ENCODE measurements at places on chromosomes 2 and 18.

DNA sequence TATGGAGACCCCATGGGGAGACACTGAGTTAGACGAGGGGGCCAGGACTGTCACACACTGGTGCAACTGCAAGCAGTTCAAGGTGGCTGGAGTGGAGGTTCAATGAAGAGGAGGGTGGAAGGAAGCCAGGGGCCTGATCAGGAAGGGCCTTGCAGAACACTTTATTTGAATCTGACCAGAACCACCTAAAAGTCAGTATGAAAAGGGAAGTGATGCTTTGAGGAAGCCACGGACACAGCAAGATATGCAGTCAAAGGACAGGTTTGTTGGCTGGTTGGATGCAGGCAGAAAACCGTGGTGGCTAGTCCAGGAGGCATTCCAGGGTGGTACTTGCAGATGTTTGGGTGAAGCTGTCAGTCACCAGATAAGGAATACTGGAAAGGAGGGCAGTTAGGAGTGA is 3.5 kb upstream of the FAM124B start:
- no peak for DNase-seq

DNA sequence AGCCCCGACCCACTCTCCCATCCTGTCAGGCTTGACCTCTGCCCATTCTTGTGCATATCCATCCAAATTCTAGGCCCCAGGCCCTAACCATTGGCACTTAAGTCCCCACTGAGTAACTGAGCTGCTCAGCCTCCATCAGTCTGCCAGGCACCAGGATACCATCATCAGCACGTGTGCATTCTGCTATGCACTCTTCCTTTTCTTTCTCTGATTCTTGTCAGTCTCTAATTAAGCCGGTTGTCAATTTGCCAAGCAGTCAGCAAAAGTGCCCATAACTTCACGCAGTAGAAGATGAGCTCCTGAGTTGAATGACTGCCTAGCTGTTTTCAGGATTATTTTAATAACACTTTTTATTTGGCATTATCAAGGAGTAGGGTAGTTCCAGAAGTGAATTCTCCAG is 107.2 kb downstream of the FEZ2 start:
- no peak for DNase-seq

DNA sequence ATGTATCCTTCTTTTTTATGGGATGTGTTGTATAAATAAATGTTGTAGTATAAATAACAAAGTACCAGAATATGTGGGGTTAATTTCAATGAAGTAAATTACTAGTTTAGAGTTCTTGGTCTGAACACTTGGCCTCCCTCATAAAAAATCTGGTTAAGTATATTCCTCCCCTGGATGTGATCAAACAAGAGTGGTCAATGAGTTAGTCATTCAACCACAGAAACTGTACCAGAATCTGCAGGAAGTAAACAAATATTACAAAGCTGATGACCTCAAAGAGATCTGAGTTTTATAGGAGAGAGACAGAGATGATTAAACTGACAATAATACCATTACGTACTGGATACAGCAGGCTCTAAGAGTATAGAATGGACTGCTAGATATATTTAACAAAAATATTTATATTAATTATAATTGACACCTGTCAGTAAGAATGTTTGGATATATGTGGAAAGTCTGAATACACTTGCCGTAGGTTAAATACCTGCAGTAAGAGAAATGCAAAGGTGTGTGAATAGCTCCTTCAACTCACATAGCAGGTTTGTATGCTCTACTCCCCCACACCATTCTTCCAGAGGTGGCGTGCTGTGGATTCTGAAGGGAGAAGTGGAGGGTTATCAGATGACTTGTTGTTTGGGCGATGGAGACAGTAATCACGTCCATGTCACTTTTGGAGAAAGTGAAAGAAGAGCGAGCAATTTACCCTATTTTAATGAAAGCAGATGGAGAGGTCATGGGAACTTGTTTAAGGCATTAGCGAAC is 108.3 kb upstream of the LRATD1 start:
- no peak for DNase-seq

- DNase-seq: no peak
Observed at GRCh38 chr2:135637456-135638087, 104.1 kb upstream of the UBXN4 start.

DNA sequence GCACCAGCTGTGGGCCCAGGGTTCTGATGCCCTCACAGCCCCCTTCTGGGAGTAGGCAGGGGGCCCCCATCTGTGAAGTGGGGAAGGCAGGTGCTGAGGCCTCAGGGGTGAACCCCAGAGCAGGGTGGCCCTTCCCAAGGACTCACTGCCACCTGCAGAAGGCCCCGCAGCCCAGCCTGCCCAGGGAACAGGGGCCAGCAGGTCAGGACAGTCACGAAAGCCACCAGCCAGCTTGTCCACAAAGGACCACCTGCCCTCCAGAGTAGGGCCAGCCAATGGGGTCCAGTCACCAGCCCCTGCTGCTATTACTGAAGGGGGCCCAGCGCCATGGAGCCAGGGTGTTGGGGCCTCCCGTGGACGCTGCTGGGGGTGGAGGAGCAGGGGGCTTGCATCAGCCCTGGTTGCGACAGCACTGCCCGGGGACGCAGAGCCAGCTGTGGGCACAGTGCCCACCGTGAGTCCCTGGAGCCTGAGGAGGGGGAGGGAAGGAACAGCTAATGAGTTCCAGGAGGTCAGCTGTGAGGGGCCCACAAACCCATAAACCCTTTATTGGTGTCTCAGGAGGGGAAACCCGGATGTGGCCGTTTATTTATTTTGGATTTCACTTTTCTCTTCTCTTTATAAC is 11.5 kb upstream of the SNED1 start:
- no peak for DNase-seq

DNA sequence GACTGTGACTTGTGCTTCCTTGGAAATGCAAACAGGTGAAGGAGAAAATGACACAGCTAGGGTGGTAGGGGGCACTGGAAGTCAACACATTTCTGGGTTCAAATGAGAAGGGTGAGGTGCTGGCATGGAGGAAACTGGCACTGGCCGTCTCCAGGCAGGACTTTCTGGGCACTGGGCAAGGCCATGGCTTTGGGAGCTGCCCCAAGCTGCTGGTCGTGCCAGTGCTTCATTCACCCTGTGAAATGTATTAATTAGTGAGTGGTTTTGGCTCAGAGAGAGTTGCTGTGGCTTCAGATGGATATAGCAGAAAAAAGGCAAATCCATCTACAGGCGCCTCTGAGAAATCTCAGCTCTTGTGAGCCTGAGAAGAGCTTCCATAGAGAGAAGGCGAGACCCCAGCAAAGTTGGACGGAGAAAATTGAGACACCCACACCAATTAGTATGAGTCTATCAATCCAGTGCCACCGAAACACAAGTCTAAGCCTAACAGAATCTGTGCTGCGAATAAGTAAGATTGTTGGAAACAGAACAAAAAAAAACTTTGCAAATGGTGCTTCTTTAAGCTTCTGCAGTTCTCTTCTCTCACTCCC is 202.1 kb upstream of the TNP1 start:
- no peak for DNase-seq

GRCh38 chr18:70931942-70932814 is 643.3 kb downstream of the SOCS6 start:
- DNase-seq: peak; percentile 16

DNA sequence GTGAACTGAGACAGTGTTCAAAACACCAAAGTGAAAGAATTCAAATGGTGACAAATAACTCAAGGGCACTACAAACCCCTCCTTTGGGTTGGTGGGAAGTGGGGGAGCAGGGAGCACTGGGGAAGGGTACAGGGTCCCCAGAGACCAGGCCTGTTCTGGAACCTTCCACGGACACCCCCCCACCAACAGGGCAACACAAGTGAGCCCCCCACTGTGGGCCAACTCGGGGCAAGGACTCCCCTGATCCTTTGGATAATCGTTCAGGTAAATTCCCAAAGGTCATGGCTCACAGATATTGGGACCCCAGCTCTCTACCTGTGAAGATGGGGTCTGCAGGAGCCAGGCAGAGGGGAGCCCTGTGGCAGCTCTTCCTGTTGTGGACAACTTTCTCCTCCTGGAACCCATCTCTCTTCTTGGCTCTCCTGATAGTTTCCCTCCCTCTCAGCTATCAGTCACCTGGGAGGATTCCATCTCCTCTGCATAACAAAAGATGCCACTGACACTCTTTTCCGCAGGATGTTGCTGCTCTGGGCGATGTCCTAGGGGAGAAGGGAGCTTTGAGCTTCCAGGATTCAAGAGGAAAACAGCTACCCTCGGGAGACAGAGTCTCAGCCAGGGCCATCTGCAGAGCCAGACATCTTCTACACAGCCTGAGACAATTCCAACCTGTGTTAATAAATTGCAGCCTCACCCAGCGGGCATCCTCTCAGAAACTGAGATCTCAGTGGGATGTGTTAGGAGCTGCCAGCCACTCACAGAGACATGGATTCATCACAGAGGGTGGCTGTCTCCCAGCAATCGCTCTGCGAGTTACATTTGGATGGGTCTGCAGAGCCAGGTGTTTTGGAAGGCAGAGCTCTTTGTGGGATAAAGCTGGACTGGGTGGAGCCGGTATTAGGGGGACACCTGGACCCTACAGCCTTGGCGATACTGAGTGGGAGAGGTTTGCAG is 35.4 kb downstream of the MBP start:
- no peak for DNase-seq

DNA sequence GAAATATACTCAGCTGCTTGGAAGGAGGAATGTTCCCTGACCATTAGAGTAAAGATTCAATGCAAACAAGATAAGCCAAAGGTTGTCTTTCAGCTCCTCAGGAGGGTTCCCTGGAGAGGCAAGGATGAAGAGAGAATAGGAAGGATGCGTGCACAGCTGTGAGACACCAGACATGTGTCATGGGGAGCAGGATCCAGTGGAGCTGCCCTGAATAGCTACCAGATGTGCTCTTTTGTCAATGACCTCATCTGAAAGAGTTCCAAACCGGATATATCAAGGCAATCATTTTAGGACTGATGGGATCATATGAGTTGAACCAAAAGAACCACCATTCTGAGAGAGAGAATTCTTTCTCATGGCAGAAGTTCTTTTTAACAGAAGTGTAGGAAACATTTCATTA is 490.6 kb downstream of the IRS1 start:
- no peak for DNase-seq

DNA sequence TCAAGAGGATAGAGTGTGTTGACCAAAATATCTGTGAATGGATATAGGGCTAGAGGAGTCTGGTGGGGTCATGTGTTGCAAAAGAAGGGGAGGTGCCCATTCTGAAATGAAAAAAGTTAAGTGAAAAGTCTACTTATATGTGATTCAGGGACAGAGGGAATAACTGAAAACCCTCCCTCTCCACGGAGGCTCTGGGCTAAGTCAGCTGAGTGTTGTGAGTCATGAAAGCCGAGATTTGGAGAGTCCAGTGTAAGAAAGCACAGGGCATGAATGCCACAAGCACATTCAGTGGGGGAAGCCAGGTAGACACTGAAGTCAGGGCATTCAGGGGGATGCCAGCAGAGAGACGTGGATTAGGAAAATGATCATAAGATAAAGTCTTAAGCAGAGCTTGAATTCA is 871.9 kb downstream of the TSN start:
- no peak for DNase-seq

DNA sequence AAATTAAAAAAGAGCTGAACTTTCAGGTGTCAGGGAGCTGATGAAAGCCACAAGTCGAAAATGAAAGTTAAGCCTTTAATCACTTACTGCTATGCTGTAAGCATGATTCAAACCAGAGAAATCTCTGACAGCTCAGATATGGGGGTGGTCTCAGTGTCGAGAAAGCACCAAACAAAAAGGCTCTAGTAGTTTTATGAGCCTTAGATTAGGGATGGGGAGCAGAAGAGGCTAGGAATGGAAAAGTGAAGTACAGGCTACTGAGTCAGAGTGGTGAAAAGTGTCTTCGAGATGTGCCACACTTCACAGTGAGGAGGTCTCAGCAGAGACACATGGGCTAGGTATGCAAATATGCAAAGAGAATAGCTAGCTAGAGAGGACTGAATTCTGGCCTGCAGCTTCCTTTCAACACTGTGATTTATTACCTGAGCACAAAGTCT is 482.2 kb downstream of the SPAG16 start:
- no peak for DNase-seq

GRCh38 chr2:47488870-47489584 is 86.1 kb downstream of the MSH2 start:
- no peak for DNase-seq

- DNase-seq: no peak
Observed at GRCh38 chr2:154403242-154403790, 295.2 kb upstream of the KCNJ3 start.

DNA sequence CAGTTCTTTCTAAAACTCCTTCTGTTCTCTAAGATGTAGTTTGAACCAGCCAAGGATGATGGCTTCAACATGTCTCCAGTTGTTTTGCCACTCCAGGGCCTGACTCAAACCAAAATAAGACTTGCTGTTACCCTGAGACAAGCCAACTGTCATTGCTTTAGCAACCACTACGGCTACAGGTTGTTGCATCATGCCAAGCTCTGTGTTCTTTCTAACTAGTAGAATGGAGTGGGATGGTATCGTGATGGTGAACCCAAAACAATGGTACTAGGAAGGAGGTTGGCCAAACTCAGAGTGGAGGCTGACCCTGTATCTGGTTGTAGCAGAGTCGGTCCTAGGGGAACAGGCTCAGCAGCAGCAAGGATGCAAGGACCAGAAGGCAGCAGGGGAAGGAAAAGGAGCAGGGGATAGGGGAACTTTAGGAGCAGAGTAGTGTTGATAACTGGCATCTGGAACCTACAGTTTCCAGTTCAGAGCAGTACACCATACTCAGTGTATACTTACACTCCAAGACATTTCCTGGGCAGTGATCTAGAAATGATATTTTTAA is 51.6 kb downstream of the PDK1 start:
- no peak for DNase-seq

- DNase-seq: no peak
Observed at GRCh38 chr2:10547663-10548376, 99.7 kb upstream of the ODC1 start.

Data from CD4-positive, alpha-beta T cell treated with Interleukin-17A for 4 hours (primary cell).